ENCODE measurements at places on chromosomes 6 and 20.

GRCh38 chr20:49247169-49247723 lies 28.0 kb downstream of the DDX27 start:
- DNase-seq, result no peak

- DNase-seq, result no peak
These were observed 7.1 kb downstream of the PRSS16 start for GRCh38 chr6:27254566-27254965.

DNA sequence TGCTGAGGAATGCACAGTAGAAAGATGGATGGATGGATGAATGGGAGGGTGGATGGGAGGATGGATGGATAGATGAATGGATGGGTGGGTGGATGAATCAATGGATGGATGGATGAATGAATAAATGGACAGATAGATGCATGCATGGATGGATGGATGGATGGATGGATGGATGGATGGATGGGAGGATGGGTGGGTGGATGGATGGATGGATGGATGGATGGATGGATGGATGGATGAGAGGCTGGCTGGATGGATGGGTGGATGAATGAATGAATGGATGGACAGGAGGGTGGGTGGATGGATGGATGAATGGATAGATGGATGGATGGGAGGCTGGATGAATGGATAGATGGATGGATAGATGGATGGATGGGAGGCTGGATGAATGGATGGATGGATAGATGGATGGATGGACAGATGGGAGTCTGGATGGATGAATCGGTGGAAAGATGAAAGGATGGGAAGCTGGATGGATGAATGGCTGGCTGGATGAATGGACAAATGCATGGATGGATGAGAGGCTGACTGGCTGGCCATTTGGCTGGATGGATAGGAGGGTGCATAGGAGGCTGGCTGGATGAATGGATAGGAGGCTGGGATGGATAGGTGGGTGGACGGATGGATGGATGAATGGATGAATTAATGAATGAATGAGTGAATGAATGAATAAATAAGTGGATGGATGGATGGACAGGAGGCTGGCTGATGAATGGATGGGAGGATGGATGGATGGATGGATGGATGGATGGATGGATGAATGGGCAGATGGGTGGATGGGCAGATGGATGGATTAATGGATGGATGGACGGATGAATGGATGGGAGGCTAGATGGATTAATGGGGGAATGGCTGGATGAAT lies 28.3 kb upstream of the NOL4L start:
- DNase-seq, result no peak

GRCh38 chr6:89888871-89889270 lies 5.4 kb upstream of the GJA10 start:
- DNase-seq, result no peak

- DNase-seq, result peak; percentile 65
These were observed 728 bp downstream of the PSMA7 start for GRCh38 chr20:62142252-62143080.

DNA sequence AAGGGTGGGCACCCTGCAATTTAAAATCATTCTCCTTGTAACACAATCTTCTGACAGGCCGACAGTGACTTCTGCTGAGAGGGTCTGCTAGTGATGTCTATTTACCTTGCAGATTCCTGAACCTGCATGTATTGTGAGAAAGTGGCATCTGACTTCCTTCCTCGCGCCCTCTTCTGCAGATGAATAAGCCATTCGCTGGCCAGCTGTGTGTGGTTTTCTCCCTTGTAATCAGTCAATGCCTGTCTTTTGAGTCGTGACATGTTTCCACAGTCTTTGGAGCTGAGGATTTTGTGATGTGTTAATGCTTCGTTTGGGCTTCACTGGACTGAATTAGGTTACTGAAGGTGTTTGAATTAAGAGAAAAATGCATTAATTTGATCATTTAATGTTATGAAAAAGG lies 125.3 kb downstream of the GRM1 start:
- no peak for DNase-seq

DNA sequence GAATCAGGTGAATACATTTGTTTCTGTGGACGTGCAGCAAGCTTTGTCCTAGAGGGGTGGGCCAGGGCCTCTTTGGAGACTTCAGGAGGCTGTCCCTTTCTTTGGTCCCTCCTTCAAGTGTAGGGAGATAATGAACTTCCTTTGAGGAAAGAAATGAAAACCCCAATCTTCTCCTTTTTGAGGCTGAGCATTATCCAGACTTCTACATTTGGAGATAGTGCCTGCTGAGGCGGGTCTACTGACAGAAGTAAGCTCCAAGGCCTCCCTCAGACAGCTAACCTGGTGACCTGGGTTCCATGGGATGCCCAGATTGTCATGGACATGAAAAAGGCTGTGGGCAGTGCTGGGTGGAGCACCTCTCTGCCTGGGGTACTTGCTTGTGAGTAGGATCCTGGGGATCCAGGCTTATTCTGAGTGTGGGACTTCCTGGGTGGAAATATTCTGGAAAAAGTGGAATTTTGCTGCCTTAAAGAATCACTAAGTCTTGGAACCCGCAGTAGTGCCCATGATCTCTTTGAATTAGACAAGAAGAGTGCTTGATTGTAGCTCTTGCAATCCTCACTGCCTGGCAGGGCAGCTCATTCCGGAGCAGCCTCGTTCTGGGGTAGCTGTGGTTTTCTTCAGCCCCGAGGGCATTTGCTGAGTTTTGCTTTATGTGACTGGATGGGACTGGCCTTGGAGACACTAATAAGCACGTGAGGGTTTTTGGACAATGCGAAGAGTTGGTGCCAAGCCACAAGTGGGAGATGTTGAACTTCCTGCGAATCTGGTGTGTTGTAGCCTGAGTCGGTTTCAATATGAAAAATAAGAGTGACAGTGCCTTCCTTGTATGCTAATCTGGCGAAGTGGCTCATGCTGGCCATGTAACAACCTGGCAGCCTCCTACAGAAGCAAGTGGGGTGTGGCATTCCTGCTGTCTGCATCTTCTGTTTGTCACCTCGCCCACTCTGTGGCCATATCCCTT lies 28.1 kb downstream of the SNRNP48 start:
- no peak for DNase-seq

DNA sequence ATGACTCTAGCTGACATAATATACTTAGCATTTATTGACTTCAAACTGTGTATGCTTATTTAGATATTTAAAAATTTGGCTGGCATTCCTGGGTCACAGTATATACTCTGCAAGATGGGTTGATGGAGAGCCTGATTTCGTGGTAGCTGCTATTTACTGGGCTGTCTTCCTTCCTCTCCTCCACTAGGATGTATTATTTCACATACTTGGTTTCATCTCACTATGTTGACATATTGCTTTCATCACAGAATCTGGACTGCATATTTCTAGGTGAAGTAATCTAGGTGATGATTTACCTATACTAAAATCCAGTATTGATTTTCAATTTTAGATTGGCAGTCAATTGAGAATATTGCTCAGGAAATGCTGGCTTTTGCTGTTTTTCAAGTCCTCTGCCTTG lies 15.7 kb downstream of the AFDN start:
- DNase-seq, result no peak

- peak; percentile 81 for DNase-seq
These were observed 56.0 kb downstream of the OTOR start for GRCh38 chr20:16803965-16804792.

DNA sequence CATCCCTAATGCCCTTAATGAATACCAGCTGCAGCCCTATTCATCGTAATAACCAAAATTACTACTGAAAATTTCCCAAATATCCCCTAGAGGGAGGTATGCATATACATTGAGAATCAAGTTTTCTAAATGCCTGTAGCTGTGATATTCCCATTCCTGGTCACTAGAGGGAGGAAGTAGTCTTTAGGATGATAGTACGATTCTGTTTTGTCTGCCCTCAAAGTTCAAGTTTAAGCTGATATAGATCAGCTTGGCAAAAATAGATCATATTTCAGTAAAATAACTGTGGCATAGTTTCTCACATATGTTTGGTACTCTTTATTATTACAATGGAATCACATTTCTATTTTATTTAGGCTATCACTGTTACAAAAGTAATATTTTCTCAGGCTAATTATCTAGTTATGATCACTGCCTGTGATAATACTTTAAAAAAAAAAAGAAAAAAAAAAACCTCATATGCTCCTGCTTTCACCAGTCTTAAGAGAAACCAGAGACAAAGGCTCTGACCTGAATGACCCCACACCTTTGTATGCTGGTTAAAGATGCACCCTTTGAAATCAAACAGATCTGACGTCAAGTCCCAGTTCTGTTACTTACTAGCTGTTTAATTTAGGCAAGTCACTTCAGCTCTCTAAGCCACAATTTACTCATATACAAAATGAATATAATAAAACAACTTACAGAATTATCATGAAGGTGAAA lies 11.0 kb downstream of the TSPYL1 start:
- no peak for DNase-seq

GRCh38 chr6:89458704-89459103 lies 25.8 kb downstream of the ANKRD6 start:
- no peak for DNase-seq

- peak; percentile 53 for DNase-seq
These were observed 200.9 kb downstream of the DLL1 start for GRCh38 chr6:170089963-170090362.

DNA sequence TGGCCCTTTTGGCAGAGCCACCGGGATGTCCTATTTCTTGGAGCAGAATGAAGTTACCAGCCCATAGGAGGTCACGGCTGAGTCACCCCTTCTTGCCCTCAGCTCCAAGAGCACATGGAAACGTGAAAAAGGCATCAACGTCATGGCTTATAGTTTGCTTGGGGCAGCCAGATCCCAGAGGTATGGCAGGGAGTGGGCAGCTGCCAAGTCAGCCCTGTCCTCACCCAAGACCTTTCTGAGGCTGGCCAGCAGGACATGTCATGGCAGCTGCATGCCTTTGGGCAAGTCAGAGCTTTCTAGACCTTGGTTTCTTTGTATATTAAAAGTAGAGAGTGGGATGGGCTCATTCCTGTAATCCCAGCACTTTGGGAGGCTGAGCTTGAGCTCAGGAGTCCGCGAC lies 8.2 kb upstream of the MDFI start:
- no peak for DNase-seq

DNA sequence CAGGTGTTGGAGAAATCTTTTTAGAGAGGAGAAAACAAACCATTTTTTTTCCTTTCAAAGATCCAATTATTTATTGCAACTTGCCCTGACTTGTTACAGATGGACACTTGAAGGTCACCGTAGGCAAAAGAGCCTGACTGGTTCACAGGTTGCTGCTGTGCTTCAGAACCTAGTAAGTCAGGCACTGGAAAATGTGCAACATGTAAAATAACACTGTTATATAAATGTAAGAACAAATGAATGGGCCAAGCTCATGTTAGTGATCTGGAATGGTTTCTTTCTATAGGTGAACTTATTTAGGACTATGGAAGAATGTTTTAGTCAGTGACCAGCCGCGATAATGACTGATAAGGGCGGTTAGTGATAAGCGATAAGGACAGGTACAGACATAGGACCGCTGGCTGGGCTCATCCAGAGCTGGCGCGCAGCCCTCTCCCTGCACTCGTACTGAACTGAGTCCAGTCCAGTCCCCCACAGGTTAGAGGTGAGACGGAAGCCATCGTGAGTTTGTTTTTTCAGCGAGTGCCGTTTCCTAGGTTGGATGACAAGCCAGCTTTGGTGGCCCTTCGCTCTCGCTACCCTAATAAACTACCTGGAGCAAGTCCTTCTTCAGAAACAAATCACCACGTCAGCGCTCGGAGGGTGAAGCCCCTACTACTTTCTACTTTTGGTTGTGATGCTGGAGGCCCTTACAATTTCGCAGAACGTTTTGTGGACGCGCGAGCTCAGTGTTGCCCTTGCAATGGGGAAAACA lies 94.4 kb upstream of the PRDM1 start:
- peak; percentile 68 for DNase-seq

- no peak for DNase-seq
These were observed 41.9 kb downstream of the PKHD1 start for GRCh38 chr6:52045481-52045880.

DNA sequence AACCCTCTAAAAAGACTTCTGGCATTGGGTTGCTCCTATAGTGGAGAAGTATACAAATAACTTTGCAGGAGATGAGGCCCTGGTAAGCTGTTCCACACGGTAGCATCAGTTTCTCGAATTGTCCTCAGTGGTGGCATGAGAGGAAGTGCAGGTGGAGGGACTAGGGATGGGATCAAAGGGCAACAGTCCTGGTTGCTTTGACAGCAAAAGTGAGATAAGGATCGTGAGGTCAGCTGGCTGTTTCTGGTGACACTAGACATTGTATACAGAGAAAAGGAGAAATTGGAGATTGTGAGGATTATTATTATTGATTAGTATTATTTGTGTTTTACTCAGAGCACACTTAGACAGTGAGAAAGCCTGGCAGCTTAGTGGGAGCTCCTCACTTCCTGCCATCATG lies 61.3 kb upstream of the EXOC2 start:
- DNase-seq, result no peak

DNA sequence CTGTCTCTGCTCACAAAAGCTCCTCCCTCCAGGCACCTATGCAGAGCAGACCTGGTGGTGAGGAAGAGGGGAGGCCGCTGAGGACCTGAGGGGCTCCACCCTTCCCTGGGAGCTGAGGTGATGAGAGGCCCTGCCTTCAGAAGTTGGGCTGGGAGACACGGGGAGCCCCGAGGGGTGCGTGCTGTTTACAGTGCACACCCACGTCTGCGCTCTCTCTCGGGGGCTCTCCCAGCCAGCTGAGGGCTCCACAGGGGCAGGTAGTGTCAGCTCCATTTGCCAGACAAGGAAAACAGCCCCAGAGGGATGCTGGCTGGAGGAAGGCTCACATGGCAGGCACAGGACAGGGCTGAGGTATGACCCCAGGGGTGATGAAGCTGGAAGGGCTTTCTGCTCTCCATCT lies 13.5 kb upstream of the NOL4L start:
- DNase-seq, result no peak

- DNase-seq, result no peak
These were observed 60.1 kb upstream of the PRSS16 start for GRCh38 chr6:27187231-27188060.

DNA sequence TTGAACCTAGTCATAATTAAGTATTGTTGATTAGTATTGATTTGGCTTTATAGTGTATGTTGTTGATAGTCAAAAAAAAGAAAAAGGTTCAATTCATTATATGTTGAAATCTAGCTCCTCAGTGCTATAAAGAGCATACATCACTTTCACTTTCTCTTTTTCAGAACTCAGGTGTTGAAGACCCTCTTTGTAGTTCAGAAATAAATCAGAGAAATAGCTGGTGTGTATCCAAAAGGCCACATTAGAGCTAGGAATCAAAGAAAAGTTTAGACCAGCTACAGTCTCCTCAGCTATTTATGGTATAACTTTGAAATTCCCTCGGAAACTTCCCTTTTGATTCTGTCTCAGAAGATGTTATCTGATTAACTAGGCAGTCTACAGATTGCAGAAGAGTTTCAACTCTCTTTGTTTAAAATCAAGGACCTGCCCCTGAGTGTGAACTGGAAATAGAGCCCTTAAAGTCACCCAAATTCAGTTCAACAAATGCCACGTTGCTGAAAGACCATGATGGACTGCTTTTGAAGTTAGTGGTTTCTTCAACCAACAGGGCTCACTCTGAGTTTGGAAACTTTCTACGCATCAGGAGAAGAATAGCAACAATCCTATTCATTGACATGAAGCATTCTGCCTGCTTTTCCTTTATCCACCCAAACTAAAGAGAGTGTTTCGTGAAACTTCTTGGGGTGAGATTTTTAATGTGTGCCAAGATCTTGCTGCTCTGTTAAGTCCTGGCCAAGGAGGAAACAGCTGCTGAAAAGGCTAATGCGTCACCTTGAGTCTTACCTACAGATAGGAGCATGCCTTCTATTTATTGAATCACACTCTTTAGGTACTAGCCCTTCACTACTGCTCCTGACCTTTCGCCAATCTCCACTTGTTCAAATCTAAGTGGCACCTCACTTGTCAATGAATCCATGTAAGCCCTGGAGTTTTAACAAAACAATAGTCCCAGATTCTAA lies 111.7 kb downstream of the TNFRSF21 start:
- no peak for DNase-seq
